ENCODE measurements at places on chromosomes 7 and 10.

DNA sequence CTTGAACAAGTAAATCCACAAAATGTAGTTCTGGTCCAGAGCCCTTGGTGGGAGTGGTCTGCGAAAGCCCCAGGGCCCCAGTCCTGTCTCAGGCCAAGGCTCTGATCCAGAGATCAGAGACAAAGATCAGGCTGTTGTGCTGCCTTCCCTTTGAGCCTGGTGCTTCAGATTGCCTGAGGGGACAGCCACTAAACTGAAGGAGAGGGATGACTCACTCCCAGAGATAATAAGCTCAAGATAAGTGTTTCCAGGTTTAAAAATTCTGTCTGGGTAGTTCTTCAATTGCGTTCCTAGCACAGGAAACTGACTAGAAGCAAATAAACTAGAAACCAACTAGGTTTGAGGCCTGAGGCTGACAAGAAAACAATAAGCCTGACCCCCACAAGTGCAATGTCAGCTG, 190.2 kb downstream of the RAMP3 start:
- no peak for DNase-seq

GRCh38 chr10:4242561-4243035, 457.6 kb upstream of the KLF6 start:
- no peak for DNase-seq

DNA sequence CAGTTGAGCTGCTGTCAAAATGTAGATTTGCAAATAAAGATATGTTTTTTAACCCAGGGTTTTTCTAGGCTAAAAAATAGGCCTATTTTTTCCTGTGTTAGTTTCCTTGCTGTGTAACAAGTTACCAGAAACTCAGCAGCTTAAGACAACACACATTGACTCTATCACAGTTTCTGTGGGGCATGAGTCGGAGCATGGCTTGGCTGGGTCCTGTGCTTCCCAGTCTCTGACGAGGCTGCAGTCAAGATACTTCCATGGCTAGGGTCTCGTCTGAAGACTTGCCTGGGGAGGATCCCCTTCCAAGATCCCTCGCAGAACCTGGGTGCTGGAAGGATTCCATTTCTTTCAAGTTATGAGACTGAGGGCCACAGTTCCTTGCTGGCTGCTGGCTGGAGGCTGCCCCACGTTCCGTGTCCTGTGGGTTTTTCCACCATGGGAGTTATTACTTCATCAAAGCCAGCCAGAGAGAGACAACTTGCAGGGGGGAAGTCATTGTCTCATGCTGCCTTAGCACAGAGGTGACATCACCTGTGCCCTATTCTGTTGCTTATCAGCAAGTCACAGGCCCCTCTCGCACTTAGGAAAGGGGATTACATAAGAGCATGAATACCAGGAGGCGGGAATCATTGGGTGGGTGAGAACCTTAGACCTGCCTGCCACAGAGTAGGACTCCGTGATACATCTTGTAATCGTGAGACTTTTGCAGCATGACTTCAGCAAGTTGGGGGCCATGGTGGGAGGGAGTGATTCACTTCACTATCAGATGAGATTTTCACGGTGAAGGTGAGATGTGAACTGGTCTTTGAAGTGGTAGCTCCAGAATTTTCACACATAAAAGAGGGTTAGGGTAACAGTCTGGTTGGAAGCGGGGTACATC, 77.9 kb downstream of the CCNY start:
- DNase-seq = peak; percentile 10

DNA sequence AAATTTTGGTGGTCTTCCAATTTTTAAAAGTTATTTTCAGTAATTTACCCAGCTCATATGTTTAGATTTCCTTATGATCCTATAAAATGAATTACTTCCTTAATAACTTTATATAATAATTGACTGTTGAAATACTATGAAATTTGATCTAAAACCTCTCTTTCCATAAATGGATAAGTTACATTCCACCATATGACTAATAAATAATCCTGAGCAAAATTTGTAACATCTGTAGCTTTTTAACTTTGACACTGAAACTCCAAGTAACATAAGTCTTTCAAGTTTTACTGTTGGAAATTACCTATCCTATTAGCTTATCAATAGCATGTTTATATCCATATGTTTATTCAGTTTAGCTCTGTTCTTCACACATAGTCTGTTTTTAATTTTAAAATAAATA, 85.3 kb downstream of the HECTD2 start:
- no peak for DNase-seq

DNA sequence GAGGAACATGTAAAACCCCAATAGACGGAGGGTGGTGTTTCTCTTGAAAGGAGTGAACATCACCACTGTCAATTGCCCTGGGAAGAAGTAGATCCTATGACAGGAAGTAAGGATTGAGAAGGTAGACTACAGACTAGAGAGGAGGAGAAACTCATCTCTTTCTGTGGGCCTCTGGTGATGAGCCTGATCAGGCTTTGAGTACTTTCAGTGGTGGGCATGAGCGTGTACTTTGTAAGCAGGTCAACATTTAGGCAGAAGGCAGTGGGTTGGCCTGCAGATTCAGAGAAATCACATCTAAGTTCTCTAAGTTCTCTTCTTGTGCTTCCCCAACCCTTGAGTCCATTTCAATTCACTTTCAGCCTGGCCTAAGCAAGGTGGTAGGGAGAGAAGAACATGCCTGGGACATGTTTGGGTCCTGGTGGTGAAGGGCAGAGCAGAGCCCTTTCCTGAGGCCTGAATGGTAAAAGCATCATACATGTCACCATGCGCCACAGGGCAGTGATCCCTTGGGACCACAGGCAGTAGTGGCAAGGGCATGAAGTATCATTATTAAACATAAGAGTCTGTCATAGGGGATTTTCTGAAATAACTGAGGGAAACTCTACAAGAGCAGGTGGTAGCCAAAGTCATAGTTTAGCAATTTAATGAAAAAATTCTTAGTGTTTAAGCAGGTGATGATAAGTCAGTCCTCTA, 56.4 kb upstream of the ANKRD1 start:
- DNase-seq = no peak

DNA sequence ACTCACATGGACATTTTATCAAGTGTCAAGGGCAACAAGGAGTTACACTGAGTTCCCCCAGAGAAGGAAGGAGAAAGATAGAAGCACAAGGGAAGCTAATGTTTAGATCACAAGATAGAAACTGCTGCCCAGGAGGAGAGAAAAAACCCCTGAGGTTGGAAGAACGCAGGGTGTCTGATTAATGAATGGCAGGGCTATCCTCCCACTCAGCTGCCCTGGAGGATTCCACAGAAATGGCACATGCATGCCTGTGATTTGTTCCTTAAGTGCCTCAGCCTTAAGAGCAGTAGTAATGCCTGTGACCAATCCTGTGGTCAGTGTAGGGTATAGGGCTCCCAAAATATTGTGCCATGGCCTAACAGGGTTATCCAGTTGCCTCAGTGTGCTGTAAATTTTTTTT, 20.2 kb downstream of the DNAJB9 start:
- DNase-seq = no peak

DNA sequence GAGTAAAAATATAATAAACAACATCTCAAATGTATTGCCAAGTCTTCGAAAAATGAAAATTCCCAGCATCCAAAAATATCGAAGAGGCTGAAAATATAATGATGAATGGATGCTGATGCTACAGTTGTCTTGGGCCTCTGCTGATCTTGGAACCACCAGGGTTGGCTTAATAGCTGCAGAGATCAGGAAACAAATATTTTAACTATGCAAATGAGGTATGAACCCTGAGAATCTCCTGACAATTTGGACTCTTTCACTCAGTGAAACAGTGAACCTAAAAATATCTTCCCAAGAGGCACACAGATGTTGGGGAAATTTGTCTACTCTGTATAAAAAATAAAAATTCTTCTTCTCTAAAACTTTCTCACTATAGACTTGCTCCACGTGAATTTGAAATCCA, 97.7 kb upstream of the EGFR start:
- DNase-seq = no peak

All from stimulated activated naive CD4-positive, alpha-beta T cell treated with Interleukin-2 at 50 U/mL for 16 hours (primary cell).